GM06990 (cell line): ENCODE measurements at places on chromosomes 2 and 18.
A peak's percentile ranks its signal among the peaks of the same experiment; 100 is the strongest.

DNA sequence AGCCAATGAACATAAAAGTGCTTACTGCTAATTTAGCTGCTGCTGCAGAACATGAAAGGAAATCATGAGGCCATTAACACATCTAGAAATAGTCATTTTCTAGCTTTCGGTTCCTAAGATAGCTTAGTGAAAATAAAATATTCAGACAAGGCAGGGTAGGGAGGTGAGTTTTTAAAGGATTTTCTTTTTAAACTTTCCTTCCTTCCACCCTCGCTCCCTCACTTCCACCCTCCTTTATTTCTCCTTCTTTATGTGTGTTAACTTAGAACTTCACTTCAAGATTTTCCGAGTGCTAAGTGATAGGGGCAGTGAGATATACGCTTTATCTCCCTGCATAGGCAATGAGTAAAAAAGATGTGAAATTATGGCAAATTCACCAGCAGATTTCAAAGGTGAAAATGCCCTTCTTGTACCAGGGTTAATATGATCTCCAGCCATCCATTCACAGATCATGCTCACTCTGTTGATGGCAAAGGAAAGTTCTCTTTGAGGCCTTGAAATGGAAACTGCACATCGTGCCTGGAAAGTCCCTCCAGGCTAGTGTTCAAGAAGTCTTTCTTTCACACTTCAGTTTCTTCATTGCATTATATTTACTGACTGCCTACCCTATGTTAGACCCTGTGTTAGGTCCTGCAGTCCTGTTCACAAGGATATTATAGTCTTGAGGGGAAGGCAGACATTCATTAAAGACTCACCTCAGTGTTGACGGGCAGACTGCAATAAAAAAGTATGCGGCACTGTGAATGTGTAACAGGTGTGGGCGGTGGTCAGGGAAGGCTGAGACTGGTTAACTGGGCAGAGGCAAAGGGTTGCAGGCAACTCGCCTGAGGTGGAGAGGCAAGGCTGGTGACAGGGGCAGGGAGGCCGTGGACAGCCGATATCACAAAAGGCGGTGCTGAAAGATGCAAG, 200.8 kb downstream of the PLCL1 start:
- DNase-seq = peak; percentile 68

DNA sequence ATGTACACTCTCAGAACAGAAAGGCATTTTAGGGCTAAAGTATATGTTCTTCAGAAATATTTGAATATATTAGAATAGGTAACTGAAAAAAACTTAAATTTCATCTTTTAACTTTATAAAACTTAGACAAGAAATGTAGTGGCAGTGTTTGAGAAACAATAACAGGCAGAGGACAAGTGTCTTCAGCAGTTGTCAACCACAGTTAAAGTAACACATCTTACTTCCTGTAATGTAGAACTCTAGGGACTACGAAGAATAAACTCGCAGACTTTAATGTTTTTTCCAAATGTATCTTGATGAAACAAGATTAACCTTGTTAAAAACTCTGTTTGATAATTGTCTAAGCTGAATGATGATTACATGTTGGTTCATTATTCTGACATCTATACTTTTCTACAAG, 50.7 kb downstream of the RMDN2 start:
- no peak for DNase-seq

GRCh38 chr2:240056678-240057077, 3.4 kb upstream of the OR6B3 start:
- no peak for DNase-seq

GRCh38 chr2:159613091-159613490, 3.3 kb downstream of the BAZ2B start:
- DNase-seq = no peak

DNA sequence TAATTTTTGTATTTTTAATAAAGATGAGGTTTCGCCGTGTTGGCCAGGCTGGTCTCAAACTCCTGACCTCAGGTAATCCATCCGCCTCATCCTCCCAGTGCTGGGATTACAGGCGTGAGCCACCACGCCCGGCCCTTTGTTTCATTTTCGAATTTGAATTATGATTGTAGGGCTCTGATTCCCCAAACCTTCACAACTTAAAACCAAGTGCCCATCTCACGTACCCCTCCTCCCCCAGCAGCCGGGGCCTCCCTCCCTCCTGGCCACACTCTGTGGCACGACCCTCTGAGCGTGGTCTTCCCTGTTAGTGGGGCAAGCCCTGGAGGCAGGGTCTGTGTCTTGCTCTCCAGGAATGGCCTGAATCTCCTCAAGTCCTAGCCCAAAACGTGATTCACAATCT, 166.5 kb downstream of the ASB1 start:
- DNase-seq = no peak

DNA sequence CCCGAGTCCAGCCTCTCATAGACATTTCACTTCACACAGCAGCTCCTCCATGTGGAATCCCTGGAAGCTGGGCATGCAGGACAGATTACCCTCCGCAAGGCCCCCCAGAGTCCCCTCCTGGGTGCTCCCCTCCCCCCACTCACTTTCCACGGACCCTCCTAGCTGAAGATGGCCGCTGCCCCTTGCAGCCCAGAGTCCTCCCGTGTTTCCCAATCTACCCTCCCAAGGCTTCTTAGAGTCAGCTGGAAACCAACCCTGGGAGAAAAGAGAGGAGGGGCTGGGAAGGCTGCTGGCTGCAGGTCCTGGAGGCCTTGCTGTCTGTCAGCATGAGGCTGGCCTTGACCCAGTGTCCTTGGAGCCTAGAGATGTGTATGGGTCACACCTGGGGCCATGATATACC, 49.0 kb upstream of the HAAO start:
- DNase-seq = no peak

DNA sequence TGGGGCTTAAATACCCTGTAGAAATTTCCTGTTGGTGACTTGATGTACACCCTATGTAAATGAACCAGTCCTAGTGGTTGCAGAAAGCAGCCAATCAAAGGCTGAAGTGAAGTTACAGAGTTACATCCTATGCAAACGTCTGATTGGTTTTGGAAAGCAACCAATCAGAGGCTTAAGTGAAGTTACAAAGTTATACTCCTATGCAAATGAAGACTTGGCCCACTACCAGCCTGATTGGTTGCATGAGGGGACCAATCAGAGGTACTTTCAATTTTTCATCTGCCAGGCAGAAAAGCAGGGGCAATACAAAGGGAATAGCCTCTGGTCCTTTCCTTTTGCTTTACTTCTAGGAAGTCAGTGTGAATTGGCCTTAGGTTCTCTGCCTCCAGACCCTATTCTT, 13.6 kb upstream of the ZNF397 start:
- DNase-seq = no peak

GRCh38 chr2:38739524-38739923, 11.6 kb downstream of the SRSF7 start:
- no peak for DNase-seq

GRCh38 chr18:68623342-68623741, 91.6 kb downstream of the TMX3 start:
- no peak for DNase-seq

DNA sequence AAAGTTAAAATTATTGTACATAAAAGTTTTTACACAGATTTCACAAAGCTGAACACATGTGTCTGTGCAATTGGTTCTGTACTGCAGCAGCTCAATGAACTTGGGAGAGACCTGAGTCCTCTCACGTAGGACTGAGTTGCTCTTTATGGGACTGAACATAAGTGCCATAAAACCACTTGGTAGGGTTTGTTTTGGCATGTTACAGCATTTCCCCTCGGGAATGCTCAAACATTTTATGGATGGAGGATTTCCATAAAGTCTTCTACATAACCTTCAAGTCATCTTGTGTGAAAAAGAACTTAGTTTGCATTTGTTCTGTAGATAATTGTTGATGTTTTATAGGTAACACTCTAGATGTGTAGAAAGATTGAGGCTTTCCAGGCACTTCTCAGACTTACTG, 15.9 kb downstream of the LYPD6 start:
- DNase-seq = no peak

GRCh38 chr18:3256693-3257626, 5.0 kb upstream of the MYL12B start:
- peak; percentile 44 for DNase-seq

- DNase-seq = no peak
These were observed 1.4 kb upstream of the GALNT13 start for GRCh38 chr2:153870308-153870707.

DNA sequence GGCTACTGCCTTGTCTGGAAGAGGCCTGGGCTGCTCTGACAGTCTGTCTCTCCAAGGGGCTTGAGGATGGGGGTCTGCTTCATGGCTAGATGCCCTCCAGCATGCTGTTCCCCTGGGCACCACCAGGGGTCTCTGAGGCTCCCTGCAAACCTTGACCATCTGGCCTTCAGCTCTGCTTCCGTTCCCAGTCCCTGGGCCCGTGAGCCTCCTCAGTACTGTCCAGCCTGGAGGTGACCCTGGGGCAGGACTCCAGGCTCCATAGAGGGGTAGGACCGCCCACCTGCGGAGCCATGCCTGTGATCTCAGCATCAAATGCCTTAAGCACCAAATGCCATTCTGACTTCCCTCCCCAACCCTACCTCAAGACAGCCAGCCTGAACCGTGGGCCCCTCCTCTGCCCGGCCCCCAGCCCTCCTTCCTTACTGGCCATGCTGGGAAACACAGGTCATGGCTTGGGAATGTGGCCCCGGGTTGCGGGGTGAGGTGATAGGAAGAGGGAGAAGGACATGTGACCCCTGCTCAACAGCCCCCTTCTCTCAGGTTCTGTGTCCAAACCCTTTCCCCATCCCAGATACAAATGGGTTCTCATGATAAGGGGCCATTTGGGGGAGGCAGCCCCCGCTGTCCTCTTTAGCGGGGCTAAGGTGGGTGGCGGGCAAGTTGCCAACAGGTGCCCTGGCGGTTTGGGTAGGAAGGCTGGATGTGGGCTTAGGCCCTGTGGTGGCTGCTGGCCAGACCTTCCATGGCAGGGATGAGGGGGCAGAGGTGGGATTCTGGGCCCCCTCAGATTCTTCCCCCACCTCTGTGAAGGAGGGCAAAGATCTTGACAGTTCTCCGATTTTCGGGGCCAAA, 25.0 kb downstream of the SPEG start:
- DNase-seq = peak; percentile 28

- DNase-seq = no peak
These were observed 46.3 kb upstream of the AQP4 start for GRCh38 chr18:26911840-26912239.

- no peak for DNase-seq
These were observed 144.4 kb downstream of the MGAT5 start for GRCh38 chr2:134398300-134398699.

- DNase-seq = no peak
These were observed 52.4 kb downstream of the PMS1 start for GRCh38 chr2:189836644-189837043.

- no peak for DNase-seq
These were observed 199.1 kb upstream of the CHAC2 start for GRCh38 chr2:53568469-53568868.

DNA sequence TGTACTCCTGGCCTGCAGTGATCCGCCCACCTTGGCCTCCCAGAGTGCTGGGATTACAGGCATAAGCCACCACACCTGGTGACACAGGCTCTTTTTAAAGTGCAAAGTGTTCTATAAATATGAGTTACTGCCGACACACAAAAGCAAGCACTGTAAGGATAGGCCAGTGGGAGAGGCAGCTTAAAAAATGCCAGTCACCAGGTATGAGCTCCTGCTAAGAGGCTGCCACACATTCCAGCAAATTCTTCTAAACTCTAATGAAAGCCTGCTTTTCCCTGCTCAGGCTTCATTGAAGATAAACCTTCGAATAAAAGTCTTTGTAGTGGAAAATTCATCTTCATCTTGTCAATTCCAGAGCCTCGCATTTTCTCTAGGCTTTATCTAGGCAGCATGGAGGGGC, 203.0 kb upstream of the PID1 start:
- no peak for DNase-seq

- no peak for DNase-seq
These were observed 132.9 kb upstream of the SIX2 start for GRCh38 chr2:45141883-45142866.

DNA sequence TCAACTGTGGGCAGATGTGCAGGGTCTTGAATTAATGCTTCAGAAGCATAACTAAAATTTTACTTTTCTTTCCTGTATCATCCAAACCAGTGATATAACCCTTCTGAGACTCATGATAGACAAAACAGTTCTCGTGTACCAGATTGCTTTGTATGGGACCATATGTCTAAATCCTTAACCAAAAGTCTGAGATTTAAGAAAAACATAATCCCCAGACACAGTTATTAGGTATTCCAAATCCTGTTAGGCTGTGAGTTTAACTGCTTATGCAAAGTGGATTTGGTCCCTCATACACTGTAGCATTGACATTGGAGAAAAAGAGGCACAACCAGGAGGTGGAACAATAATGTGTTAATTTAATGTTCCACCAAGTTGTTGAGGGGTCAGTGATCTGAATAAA, 235.0 kb downstream of the PMAIP1 start:
- no peak for DNase-seq

GRCh38 chr2:17869128-17869527, 9.3 kb upstream of the KCNS3 start:
- DNase-seq = no peak

GRCh38 chr2:237966250-237966564, 607 bp upstream of the UBE2F start:
- no peak for DNase-seq

DNA sequence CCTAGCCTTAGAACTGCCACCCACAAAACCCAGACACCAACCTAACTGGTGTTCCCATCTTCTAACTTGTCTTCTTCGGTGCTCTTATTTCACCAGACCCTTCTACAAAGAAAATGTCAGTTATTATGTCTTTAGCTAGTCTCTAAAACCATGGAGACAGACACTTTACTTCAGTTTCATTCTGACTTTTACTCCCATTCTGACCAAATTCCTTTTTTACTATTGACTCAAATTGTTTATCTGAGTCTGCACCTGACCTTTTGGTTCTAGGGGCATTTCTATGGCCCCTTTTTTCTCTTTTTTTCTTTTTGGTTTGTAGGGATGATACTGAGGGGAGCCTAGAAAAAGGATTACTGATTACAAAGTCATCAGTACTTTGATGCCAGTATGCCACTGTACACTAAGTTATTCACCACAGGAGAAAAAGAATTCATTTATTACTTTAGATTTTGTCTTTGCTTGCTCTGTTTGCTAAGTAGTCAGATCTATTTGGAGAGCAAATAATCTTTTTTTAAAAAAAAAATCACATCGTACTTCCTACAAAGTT, 6.8 kb upstream of the SLC1A4 start:
- peak; percentile 59 for DNase-seq

DNA sequence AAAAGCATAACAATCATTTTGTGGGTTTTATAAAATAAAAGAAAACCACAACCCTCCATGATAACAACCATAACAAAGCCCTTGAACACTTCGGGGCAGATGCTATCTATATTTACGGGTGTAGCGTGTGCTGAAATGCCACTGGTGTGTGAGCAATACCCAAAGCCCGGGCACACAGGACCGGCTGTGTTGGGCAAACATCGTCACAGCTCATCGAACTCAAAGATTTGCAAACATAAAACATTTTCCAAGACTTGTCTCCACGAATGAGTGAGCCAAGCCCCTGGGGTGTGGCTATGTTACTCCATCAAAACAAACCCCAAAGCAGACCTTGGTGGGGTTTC, 290.2 kb downstream of the LPIN1 start:
- DNase-seq = no peak
